CD4-positive, alpha-beta T cell treated with Interleukin-2 at 100 ng/mL for 4 hours (primary cell): ENCODE measurements at places on chromosomes 7 and 10.

DNA sequence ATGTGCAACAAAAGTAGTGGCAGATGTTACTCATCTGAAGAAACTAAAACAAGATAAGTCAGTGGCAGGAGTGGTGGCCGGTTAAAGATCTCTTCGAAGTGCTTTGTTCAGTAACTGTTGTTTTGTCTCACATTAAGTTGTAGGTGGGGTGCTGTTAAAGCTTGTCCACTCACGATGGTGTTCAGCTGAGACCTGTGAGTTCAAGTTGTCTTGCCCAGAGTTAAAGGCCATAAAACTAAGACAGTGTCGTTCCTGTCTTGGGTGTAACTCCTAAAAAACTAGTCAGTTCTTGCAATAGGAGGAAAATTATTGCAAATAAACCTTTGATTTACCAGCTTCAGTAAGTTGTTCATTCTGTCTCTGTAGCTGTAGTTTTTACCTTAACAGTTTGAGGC, 857 bp upstream of the FOXP2 start:
- DNase-seq = no peak

GRCh38 chr7:70585071-70585470, 546.9 kb upstream of the GALNT17 start:
- peak; percentile 8 for DNase-seq

- no peak for DNase-seq
These were observed 41.2 kb upstream of the SVIL start for GRCh38 chr10:29675984-29676383.

GRCh38 chr10:84546609-84547008, 218.2 kb downstream of the CCSER2 start:
- no peak for DNase-seq

GRCh38 chr7:149685455-149685854, 87.9 kb downstream of the ZNF467 start:
- no peak for DNase-seq

DNA sequence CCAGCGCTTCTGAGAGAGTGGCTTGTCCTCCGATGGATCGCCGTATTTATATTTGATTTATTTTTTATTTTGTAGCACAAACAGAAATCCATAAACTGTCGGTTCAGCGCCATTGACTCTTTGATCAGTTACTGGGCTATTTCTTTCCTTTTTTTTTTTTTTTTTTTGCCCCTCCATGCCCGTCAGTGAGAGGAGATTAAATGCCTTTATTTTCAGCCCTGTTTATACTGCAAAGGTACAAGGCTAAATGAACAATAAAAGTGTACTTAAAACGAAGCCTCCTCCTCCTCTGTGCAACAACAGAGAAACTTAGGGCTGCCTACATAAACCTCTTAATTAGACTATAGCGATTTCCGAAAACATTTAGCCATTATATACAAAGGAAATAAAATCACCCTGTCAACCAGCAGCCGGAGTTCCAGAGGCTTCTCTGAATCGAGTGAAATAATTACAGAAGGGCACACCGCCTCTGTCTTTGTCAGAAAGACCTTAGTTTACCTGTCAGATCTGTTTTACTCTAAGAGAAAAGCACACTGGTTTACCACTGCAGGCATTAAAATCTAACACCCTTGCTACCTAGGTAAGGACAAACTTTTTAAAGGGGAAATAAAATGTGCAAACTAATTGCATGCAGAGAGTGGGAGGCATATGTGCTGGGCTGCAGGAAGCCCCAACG, 3.5 kb downstream of the EBF3 start:
- no peak for DNase-seq

- DNase-seq = no peak
These were observed 73.5 kb downstream of the CYTH3 start for GRCh38 chr7:6198689-6199595.

DNA sequence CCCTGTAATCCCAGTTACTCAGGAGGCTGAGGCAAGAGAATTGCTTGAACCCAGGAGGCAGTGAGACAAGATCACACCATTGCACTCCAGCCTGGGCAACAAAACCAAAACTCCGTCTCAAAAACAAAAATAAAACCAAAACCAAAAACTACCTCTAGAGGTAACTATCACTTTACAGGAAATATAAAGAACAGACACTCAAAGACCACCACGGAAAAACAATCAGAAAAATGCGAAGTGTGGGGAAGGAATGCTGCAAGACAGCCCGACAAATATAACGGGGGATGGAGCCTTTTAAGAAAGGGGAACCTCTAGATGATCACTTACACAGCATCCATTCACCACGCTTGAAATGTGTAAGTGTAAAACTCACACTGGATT, 4.3 kb downstream of the HNRNPF start:
- DNase-seq = peak; percentile 46

- DNase-seq = no peak
These were observed 181.9 kb downstream of the USP6NL start for GRCh38 chr10:11429439-11430052.

DNA sequence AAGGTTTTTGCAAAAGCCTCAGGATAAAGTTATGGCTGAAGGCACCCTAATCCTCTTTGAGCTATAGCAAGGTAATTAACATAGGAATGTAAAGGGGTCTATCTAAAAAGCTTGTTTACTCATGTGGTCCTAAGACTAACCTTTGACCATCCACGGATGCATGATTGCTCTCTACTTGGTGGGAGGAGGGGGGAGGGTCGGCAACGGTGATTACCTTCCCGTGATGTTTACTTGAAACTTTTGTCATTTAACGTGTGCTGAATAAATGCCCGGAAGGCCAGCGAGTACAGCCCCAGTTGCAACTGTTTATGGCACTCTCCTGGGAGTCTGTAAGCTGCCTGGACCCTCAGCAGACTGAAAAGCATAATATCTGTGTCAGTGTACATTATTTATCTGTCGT, 78.9 kb upstream of the GPR22 start:
- DNase-seq = no peak

DNA sequence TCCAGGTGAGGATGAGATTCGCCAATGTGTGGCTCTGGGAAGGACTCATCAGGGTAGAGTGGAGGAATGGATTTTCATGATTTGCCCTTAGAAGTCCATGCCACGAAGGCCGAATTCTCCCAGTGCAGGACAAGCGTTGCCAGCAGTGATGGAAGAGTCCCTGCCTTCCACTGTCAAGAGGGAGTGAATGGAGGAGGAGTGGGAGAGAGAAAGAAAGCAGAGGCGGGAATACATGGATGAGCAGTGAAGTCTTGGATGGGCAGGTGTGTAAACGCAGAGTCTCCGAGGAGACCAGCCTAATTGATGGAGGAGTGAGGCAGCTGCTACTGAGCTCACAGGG, 419.2 kb downstream of the GLRX3 start:
- DNase-seq = no peak

- no peak for DNase-seq
These were observed 396.9 kb upstream of the NRP1 start for GRCh38 chr10:33731322-33731721.

DNA sequence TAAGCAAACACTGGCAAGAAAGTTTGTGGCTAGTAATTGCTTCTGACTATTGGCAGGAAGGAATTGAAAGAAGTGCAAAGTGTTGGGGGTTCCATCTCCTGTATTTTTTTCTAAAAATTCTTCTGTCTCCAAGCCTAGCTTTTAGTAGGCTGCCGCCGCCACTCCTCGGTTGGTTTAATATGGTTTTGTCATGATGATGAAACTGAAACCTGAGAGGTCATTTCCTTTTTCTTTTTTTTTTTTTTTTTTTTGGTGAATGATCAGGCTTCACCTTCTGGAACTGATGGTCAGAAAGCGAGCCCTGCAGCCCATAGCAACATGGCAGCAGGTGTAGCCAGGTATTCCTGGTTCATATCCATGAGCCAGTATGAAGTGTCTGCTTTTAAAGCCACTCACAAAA, 75.3 kb upstream of the AGBL3 start:
- no peak for DNase-seq

DNA sequence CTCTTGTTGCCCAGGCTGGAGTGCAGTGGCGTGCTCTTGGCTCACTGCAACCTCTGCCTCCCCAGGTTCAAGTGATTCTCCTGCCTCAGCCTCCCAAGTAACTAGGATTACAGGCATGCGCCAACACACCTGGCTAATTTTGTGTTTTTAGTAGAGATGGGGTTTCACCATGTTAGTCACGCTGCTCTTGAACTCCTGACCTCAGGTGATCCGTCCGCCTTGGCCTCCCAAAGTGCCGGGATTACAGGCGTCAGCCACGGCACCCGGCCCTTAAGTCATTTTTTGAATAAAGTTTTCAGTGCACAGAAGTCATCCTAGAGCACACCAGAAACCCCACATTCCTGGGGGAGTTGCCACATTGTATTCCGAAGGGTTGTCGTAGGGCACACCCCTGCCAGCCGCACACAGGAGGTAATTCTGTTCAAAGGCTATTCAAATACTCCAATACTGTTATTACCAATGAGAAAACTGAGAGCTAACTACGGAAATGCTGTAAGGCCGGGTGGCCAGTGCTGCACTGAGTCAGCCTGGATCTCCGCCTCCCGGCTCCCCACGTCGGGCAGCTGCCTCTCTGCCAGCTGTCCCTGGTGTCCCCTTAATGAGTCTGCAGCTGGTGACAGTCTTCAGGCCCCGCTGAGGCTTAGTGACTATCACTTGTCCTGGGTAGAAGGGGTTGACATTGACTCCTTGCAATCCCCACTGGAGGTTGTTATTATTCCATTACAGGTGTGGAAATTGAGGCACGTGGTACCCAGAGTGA, 8.6 kb upstream of the RFC2 start:
- no peak for DNase-seq

GRCh38 chr10:86868353-86868752, 89.1 kb downstream of the MMRN2 start:
- DNase-seq = no peak

DNA sequence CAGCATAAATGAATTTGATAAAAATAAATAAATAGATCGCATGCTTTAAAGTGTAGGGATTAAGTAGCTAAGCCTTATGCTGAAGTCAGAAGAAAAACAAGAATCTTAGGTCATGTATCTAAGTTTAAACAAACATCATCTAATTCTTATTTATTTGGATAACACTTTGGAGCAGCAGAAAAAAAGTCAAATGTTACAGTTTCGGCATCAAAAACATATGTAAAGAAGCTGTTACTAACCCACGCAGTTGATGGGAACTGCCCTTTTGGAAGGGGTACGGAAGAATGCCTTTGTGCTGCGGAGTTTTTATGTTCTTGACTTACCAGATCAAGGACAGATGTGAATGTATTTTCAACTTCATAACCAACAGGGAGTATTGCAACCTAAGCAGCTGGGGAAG, 37.3 kb upstream of the HABP2 start:
- no peak for DNase-seq

DNA sequence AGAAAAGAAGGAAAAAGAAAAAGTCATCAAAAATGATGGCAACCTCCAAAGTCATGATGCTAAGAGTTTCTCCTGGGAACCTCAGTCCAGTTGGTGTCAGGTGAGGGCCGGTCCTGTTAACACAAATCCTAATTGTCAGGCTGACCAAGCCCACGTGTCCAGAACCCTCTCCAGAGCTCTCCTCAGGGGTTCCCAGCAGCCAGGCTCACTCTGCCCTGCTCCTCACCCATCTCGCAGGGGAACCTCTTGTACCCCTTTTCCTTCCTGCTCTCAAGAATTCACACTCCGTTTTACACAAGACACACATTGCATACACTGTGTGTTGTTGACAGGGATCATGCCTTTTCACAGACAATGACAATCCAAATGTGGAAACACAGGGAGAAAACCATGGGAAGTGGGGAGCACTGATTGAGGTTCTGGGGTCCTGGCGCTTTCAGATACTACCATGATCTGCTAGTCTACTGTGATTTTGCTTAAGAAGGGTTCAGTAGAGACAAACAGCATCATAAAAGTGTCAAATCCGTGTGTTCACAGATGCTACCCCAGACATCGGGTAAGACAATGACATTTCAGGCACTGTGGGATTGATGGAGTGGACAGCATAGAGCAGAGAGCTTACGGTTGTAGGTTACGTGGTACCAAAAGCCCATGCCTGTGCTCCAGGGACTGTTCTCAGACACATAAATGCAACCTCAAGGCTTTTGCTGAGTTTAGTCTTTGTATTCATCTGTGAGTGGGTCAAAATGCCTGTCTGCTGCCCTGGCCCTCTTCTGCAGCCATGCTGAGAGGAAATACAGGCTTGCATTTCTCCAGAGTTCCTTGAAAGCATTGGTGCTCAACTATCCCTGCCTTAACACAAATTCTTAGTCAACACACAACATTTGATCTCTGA, 16.0 kb downstream of the IL2RA start:
- no peak for DNase-seq

DNA sequence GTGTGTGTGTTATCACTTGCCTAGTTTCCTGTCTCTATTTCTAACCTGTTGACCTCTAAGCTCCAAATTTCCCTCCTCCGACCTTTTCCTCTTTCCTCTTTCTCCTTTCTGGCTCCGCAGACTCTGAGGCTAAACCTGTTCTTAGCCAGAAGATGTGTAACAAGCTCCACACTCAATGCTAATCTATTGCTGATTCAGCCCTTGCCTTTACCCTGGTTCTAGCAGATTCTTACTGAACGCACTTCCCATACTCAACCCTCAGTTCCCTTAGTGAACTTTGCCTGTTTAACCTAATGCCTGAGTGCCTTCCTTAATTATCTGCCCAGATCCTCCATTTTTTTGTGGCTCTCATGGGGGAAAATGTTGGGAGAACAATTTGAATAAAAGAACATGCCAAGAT, 30.0 kb upstream of the SGMS1 start:
- no peak for DNase-seq

GRCh38 chr7:152752200-152752912, 7.2 kb upstream of the ACTR3B start:
- no peak for DNase-seq

DNA sequence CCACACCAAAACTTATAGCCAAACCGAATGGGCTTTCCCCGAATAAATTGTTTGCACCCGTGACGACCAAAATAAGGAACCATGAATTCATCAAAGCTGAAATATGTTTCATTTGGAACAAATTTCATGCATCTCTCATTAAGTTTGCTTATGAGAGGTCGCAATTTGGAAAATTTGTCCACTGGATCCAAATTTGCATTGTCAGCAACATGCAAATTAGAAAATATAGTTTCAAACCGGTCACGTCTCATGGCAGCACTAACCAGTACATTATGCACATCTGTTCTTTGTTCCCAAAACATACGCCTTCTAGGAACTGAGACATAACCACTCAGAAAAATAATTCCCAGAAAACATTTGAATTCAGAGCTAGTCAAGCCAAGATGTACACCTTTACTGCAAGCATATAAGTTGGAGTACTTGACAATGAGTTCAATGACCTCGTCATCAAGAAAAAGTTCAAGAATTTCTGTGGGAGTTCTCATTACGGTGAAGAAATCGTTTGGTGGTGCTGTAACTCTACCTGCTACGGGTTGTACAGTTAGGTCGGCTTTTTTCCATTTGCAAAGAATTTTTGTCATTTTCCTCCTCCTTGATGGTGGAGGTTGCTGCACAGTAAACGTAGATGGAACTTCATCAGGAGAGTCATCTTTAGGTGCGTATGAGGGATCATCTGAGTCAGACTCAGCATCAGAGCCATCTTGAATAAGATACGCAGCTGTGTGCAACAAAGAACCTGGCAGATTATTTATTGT, 22.5 kb downstream of the ERCC6 start:
- no peak for DNase-seq
